ENCODE measurements at places on chromosomes 2 and 18.

GRCh38 chr18:79645291-79645983 is 34.2 kb upstream of the CTDP1 start:
- no peak for DNase-seq

GRCh38 chr18:53944721-53945120 is 279.7 kb downstream of the MBD2 start:
- DNase-seq = peak; percentile 20

GRCh38 chr18:45962866-45963265 is 4.3 kb downstream of the EPG5 start:
- DNase-seq = no peak

DNA sequence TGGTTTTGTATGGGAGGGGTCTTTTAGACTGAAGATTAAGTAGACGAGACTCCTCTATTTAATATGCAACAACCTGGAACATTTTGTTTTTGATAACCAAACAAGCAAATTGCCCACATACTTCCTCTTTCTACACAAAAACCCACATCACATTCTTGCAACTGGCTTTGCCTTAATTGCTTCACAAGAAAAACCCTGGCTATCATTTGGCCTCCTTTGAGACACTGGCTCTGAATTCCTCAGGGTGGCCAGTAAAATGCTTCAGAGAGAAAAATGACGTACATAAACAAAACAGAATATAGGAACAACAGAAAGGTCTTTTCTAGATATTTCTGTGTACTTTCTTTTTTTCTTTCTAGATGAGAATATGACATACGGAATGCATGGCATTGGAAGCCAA is 103.0 kb downstream of the TRIB2 start:
- DNase-seq = no peak

GRCh38 chr18:43542016-43542415 is 264.7 kb upstream of the SYT4 start:
- DNase-seq = no peak

DNA sequence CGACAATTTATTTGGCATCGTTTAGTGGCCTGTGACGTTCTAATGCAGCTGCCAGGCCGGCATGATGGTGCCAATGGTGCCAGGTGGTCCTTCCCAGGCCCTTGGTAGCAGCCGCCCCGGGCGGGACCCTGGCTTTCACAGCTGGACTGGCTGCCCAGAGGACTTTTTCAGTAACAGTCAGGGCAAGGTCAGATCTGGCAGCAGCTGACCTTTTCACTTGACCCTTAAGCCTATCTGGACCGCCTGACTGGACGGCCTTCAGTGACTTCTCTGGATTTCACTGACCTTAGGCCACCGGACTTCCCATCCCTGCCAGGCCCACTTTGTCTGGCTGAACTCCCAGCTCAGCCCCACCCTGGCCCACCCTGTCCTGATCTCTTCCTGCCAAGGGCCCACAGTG is 15.9 kb downstream of the TRIB2 start:
- no peak for DNase-seq

- DNase-seq = no peak
These were observed 1.7 kb downstream of the RTN4 start for GRCh38 chr2:55048508-55049042.

- no peak for DNase-seq
These were observed 56.4 kb downstream of the NRXN1 start for GRCh38 chr2:50975546-50975945.

DNA sequence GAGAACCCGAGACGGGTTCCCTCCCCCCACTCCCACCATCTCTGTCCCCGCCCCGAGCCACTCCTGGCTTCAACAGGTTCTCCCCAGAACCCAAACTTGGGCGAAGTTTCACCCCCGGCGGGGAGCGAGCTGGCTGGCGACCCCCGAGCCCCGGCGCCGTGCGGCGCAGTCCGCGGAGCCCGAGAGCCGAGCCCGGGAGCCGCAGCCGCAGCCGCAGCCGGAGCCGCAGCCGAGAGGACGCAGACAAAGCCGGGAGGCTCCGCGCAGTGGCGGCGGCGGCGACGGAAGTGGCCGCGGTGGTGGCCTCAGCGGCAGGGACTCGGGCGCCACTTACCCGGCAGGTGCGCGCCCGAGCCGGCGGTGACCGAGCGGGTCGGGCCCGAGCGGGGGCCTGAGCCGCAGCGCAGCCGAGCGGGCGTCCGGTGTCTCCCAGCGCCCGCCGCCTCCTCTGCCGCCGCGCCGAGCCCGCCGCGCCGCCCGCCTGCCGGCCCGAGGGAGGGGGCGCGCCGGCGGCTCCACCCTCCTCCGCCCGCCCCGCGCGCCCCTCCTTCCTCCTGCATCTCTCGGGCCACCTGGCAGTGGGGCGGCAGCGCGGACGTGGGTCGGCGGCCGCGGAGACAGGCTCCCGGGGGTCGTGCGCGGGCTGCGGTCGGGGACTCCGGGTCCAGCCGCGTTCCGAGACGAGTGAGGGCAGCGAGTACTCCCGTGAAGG is at the start of gene ECEL1:
Gene ECEL1, minus strand, starts transcription at position 450 of the 712 bp plus-strand sequence. CDS start 1,181 bp downstream, outside the sequence.
- DNase-seq = no peak

DNA sequence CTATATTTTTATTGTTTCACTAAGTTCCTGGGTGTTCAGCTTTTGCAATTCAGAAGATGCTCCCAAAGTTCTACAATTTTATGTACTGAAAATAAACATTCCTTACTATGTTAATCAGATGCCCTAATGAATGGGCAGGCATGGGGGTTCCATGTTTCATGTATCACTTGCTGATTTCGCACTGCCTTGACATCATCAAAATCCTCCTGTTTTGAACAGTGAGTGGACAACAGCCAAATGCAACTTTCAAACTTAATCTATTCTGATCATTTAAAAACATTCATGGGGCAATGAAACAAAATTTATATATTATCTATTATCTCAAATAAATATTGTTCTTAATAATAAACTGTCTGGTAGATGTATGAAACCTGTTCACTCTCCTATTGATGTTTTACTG is 43.2 kb downstream of the ZEB2 start:
- DNase-seq = no peak

GRCh38 chr18:13381331-13381730 is 162.8 kb downstream of the LDLRAD4 start:
- DNase-seq = no peak

DNA sequence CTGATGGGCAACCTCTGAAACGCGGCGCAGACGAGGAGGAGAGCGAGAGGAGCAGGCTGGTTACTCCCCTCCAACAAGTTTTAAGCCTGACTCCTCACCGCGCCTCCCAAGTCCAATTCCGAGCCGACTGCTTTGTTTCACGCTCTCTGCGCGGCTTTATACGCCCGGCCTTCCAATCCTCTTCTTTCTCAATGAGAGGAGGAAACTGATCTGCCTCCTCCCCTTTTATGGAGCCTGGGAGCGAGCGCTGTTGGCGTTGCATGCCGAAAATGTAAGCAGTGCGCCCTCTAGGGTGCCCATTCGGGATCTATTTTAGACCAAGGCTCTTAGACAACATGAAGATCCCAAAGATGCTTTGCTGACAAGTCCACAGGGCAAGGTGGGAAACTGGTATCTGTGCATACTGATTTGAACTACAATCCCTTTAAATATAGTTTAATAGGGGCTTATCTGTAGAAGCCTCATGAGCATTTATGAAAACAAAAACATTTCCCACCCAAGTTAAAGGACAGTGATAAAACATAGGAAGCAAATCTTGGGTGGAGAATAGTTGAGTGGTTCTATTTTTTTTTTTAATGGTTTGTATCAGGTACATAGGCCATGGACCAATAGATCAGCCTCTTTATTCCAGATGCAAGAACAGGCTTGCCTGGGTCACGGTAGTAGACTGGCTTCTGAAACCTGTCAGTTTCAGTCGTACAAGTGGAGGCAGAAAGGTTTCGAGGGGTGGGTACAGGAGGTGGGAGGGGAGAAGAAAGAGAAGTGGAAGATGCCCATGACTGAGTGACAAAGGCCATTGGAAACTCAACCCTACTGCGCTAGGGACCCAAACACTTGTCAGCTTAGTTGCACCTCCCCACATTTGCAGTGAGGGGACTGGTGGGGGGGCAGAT is at the start of gene RND3:
Gene RND3, minus strand, starts transcription at position 131 of the 893 bp plus-strand sequence. CDS start 250 bp downstream, outside the sequence.
- peak; percentile 63 for DNase-seq

- no peak for DNase-seq
These were observed 31.2 kb downstream of the STAMBP start for GRCh38 chr2:73859721-73860586.

- DNase-seq = no peak
These were observed 30.8 kb upstream of the TNFAIP6 start for GRCh38 chr2:151326554-151326953.

Data from activated naive CD4-positive, alpha-beta T cell treated with anti-CD3 and anti-CD28 coated beads, Interleukin-2, amount 10 ng/mL, durations not matched to agents 7 days and 5 days (primary cell).